Lower lobe of right lung (tissue), 2 donors: ENCODE measurements at places on chromosomes 11 and 22. TPM values are rescaled to one million over a fixed set of nuclear protein-coding genes. Genes with fewer than 3 reads are reported as not detected.
A peak's percentile ranks its signal among the peaks of the same experiment; 100 is the strongest.

GRCh38 chr22:45877651-45878050 lies 99.3 kb downstream of the WNT7B start:
- no peaks in the 10 kb centered on the region for H3K36me3 ChIP-seq
- peak; percentile 35 for DNase-seq
- no peak overlapping the region for H3K4me3 ChIP-seq
- H3K27me3 ChIP-seq = peaks cover 59% of the 10 kb centered on the region

DNA sequence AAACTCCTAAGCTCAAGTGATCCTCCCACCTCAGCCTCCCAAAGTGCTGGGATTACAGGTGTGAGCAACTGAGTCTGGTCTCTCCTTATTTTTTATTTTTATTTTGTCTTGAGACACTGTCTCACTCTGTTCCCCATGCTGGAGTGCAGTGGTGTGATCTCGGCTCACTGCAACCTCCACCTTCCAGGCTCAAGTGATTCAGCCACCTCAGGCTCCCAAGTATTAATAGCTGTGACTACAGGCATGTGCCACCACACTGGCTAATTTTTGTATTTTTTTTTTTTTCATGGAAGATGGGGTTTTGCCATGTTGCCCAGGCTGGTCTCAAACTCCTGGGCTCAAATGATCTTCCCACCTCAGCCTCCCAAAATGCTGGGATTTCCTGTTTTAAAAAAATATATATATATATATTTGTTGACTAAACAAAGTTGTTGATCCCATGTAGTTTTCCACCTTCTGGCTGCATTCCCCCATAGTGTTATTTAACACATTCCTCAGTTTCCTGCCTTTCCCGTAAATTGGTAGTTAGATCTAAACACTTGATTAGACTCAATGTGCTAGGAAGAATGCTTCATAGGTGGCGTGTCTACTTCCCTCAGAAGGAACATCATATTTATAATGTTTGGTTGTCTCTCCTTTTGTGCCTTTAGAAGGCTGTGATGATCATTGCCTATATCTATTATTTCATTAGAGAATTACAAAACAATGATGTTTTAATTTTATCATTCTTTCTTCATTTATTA lies 38.8 kb downstream of the LRRC32 start:
- no peaks in the 10 kb centered on the region for H3K27me3 ChIP-seq
- H3K27ac ChIP-seq = peak overlapping the region; percentile 88
- no peaks in the 10 kb centered on the region for H3K36me3 ChIP-seq
- no peak overlapping the region for H3K4me3 ChIP-seq

Gene TRIM34
- total RNA-seq = 13.7 TPM

DNA sequence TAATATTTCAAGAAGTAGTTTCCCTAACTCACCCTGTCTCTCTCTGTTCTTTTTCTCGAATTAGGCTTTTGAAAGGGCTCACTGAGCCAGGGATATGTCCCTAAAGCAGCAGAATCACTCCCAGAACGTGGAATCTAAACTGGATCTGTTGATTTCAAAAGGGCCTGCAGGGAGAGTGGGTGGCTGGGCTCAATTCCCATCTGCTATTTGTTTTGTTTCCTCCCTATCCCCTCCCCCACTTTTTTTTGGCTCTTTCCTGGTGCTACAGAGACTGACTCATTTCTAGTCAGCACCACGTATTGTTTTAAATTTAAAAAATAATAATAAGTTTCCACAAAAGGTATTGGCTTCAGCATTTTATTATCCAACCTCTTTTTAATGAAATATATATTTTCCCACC lies 961.5 kb downstream of the FAM181B start:
- H3K4me3 ChIP-seq = no peak overlapping the region
- H3K27me3 ChIP-seq = no peaks in the 10 kb centered on the region
- no peak overlapping the region for H3K27ac ChIP-seq

DNA sequence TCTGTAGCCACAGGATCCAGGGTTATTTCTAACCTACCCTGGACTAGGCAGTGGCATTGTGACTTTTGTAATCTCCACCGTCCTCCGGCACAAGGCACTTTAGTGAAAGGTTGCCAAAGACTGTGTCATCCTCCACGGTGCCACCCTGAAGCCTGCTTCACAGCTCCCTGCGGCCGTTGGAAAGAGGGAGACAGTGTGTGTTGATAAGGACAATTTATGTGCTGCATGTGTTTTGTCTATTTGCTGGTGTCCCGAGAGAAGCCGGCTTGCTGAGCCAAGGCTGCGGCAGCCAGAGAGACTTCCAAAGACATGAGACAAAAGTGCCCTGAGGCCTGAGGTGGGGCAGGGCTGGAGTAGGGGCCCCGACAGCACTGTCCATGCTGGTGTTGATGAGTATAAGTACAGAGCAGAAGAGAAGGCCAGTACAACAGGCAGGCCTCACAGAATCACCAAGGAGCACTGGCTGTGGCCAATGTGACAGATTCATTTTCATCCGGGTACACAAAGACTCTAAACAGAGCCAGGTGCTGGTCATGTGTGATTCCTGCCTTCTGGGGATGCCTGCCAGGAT lies 40.9 kb downstream of the GALNT18 start:
- peaks cover 91% of the 10 kb centered on the region for H3K4me1 ChIP-seq
- no peaks in the 10 kb centered on the region for H3K27me3 ChIP-seq
- H3K4me3 ChIP-seq = no peak overlapping the region
- no peaks in the 10 kb centered on the region for H3K36me3 ChIP-seq

DNA sequence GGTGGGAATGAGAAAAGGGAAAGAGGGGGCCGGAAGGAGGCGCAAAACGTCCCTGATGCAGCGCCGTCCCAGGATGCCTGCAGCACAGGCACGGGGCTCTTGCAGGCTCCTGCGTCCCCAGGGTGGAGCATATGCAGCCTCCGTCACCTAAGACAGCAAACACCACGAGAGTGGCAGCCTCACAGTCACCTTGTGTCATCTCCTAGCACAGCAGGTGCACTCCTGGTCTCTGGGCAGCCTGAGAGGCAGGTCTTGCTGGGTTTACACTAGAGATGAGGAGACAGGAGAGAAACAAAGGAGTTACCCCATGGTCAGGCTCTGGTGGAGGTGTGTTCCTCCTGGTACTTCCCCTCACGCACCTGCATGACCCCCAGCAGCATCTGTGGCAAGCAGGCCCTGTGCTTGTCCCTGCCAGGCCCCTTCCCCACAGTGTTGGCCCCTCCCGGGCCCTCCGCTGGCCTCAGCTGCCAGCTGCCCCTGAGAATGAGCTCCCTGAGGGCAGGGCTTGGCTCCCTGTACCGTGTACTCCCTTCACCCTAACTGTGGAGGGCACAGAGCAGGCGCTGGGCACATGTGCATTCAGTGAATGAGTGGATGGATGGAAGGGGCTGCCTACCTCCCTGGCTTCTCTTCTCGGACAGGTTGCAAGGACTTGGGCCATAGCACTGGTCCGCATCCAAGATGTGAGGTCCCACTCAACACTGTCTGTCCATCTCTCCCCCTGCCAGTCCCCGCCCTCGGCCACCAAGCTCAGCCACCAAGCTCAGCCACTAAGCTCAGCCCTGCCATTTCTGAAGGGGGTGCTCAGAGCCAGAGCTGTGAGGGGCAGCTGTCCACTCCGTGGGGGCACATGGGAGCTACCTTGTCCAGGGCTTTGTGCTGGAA lies 988.6 kb downstream of the BRD1 start:
- peaks cover 14% of the 10 kb centered on the region for H3K27me3 ChIP-seq
- H3K4me1 ChIP-seq = no peaks in the 10 kb centered on the region
- no peak overlapping the region for H3K27ac ChIP-seq
- no peaks in the 10 kb centered on the region for H3K36me3 ChIP-seq
- H3K4me3 ChIP-seq = no peak overlapping the region
- DNase-seq = no peak

DNA sequence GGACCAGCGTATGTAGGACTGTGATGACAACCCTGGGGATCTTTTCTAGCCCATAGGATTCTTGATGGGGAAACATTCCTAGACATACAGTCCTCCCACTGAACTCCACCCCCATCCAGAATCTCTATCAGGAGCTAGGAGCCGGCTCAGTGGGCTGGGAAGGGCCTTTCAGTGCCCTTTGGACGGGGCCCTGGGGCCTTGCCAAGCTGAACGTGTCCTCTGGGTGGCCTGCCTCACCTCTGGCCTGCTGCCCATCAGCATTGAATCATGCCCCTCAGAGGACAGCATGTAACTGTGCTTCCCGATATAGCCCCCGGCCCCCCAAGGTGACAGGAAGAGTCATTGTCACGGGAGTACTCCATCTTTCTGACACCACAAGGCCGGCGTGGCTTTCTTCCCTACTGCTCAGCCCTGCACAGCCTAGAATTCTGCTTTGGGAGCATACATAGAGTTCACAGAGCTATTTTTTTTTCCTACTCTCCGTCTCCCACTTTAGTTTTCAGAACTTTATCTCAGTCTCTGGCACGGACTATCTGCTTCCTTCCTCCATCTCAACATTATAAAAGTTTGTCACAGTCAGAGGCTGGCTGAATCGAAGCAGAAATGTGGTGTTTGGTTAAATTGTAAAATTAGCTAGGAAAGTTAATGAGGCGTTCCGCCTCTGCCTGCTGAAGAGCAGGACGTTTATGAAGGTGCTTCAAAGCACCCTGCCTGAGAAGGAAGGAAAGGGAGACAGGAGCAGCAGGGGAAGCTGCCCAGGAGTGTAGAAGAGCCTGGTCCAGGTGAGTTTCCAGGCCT lies 111.9 kb downstream of the ZBTB16 start:
- H3K27me3 ChIP-seq = no peaks in the 10 kb centered on the region
- H3K4me1 ChIP-seq = peaks cover 99% of the 10 kb centered on the region
- H3K4me3 ChIP-seq = no peak overlapping the region
- peak; percentile 86 for DNase-seq
- H3K36me3 ChIP-seq = no peaks in the 10 kb centered on the region

DNA sequence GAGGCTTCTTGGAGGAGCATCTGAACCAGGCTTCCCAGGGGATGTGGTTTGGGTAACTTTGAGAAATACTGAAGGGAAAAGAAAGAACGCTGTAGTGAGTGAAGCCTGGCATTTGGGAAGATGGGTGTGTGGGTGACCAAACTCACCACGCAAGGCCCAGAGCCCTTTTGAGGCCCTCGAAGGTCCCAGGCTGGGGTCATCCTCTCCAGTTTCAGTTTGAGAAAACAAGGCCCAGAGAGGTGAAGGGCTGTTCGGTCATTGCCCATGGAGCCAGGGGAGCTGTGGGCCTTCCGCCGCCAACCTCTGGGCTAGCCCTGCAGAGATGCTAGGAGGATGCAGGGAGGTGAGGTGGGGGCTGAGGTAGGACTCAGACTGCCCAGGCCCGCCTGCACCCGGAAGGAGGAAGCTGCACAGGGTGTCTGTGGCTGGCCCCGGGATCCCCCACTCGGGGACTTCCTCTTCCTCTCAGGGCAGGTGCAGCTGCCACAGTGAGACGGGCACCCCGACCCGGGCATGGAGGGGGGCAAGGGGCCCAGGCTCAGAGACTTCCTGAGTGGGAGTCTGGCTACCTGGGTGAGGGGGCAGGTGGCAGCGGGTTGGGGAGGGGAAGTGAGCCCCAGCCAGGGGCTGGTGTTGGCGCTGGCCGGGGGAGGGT lies at the start of gene CCDC88B:
Gene CCDC88B, plus strand, starts transcription at position 451 of the 655 bp plus-strand sequence. Its CDS starts 63 bp downstream, at position 514.
- peak within 1 kb of the TSS; percentile 65 for H3K27ac ChIP-seq
- H3K4me3 ChIP-seq = peak within 1 kb of the TSS; percentile 48
- peaks cover 38% of the 10 kb centered on the region for H3K4me1 ChIP-seq
- peak; percentile 90 for DNase-seq

- no peak overlapping the region for H3K4me3 ChIP-seq
- H3K27me3 ChIP-seq = peaks cover 3% of the 10 kb centered on the region
- H3K27ac ChIP-seq = no peak overlapping the region
- DNase-seq = no peak
- H3K4me1 ChIP-seq = no peaks in the 10 kb centered on the region
Measured at GRCh38 chr11:133024301-133024700, 508.0 kb downstream of the OPCML start.

Gene DKK3
- 111 TPM for total RNA-seq

Gene PIWIL4
- 1.9 TPM for total RNA-seq

Gene SAA2
- total RNA-seq = 24.7 TPM

DNA sequence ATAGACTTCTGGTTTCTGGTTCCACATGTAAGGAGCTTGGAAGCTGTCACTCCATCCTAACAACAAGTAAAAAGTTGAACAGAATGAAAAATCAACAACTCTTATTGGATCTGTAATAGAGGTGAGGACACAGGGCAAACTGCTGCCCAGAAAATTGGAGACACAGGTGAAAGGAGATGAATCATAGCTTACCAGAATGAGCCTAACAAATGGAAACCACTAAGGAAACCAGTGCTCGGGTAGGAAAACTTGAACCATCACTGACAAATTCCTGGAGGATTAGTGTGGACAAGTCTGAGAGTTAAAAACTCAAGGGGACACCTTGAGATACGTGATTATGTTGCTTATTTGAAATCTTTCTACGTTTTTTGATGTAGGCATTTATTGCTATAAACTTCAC lies 52.1 kb downstream of the GDPD4 start:
- H3K4me1 ChIP-seq = no peaks in the 10 kb centered on the region
- H3K36me3 ChIP-seq = no peaks in the 10 kb centered on the region
- no peak overlapping the region for H3K4me3 ChIP-seq
- no peaks in the 10 kb centered on the region for H3K27me3 ChIP-seq
- H3K27ac ChIP-seq = no peak overlapping the region

DNA sequence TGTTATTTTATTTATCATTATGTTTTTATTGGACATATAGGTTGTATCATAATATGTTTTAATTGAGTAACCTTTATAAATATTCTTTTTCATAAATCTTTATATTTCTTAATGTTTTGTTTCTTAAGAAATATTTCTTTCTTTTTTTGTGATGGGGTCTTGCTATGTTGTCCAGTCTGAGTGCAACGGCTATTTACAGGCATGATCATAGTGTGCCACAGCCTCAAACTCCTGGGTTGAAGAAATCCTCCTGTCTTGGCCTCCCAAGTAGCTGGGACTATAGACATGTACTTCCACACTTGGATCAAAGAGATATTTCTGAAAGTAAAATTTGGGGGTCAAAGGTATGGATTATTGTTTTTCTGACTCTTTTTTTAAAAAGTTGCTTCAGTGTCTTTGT lies 53.1 kb downstream of the EHF start:
- H3K4me3 ChIP-seq = no peak overlapping the region
- no peak for DNase-seq
- no peaks in the 10 kb centered on the region for H3K4me1 ChIP-seq
- H3K36me3 ChIP-seq = no peaks in the 10 kb centered on the region
- H3K27ac ChIP-seq = no peak overlapping the region
